ENCODE measurements at places on chromosomes 16 and 17.

GRCh38 chr17:42697108-42697811 lies 14.9 kb downstream of the CNTNAP1 start:
- no peak for DNase-seq

DNA sequence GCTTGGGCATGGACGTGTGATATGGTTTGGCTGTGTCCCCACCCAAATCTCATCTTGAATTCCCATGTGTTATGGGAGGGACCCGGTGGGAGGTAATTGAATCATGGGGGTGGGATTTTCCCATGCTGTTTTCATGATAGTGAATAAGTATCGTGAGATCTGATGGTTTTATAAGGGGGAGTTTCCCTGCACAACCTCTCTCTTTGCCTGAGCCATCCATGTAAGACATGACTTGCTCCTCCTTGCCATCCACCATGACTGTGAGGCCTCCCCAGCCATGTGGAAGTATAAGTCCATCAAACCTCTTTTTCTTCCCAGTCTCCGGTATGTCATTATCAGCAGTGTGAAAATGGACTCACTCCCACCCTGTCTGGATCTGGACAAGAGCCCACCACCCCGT lies 393.4 kb downstream of the SEC14L1 start:
- DNase-seq = no peak

DNA sequence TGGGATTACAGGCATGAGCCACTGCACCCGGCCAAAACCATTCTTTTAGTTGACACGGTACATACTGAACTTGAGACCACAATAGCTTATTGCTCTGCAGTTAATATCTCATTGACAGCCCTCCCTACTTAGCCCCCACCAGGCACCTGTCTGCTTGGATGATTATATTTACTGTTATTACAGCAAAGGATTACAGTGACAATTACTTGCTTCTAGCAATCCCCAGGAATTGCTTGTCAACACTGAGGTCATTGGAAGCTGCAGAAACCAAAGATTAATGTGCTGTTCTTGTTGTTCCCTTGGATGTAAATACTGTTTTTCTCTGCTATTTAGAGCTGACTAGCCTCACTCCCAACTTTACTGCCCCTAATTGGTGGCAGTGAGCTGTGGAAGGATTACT lies 211.2 kb downstream of the LGALS9B start:
- no peak for DNase-seq

DNA sequence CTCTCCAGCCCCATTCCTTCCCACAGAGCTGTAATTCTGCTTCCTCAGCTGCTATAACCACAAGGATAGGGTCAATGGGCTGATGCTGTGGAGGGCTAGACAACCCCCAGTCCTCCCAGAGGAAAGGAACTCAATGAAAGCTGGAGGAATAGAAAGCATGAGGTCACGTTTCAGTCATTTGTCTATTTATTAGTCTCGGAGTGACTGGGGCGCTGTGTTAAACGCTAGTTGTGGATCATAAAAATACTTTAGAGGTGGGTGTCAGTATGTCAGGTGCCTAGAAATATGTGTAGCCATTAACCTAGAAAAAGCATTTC lies 787 bp upstream of the CCL3L1 start:
- no peak for DNase-seq

DNA sequence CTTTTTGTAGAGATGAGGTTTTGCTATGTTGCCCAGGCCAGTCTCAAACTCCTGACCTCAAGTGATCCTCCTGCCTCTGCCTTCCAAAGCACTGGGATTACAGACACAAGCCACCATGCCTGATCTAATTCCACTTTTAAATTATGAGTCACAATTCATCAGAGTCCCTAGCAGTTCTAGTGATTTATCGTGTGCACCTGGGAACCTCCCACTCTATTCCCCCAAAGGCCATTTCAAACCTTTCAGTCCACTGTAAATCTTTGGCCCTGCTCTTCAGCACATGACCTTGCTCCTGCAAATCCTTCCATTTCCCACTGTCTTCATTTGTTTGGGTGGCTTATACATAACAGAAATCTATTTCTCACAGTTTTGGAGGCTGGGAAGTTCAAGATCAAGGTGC lies 73.0 kb downstream of the HS3ST2 start:
- no peak for DNase-seq

DNA sequence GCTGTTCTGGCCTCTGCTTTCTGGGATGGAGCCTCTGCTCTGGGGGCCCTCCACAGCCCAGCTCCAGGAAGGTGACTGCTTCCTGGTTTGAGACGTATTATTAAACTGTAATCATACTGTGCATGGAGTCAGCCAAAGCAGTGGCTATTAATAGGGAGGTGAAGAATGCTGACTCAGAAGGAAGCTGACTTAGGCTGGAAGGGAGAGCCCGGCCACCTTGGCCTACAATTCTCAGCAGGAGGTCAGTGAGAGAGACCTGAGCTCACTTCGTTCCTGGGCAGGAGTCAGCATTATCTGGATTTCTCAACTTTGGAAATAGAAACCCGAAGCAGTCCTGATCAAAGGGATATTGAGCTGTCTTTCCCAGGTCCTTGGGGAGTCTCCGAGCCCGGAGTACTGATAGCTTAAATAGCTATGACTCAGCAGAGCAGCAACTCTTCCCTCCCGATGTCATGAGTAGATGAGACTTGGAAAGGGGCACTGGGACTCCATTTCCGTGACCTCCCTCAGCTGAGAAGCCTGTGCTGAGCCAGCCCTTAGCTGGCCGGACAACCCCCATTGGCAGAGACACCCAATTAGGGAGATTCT lies 91.8 kb downstream of the YPEL2 start:
- no peak for DNase-seq

- DNase-seq = no peak
These were observed 34.9 kb upstream of the CACNG4 start for GRCh38 chr17:66929591-66929990.

GRCh38 chr16:628321-629061 lies 2.3 kb upstream of the WFIKKN1 start:
- no peak for DNase-seq

DNA sequence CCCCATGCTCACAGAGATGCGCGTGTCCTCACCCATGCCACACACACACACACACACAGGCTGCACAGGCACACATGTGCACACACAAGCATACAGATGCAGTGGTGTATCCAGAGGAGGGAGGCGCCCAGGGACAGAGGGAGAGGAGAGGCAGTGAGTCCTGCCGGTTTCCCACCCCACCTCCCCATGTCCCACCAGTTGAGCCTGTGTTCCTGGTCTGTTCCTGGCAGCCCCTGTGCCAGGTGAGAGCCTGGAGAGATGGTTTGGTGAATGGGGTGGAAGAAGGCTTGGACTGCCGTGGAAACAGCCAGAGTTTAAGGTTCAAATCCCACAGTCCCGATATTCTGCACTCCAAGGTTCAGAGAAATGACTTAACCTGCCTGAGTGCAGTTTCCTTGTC lies 10.2 kb upstream of the FADS6 start:
- no peak for DNase-seq

DNA sequence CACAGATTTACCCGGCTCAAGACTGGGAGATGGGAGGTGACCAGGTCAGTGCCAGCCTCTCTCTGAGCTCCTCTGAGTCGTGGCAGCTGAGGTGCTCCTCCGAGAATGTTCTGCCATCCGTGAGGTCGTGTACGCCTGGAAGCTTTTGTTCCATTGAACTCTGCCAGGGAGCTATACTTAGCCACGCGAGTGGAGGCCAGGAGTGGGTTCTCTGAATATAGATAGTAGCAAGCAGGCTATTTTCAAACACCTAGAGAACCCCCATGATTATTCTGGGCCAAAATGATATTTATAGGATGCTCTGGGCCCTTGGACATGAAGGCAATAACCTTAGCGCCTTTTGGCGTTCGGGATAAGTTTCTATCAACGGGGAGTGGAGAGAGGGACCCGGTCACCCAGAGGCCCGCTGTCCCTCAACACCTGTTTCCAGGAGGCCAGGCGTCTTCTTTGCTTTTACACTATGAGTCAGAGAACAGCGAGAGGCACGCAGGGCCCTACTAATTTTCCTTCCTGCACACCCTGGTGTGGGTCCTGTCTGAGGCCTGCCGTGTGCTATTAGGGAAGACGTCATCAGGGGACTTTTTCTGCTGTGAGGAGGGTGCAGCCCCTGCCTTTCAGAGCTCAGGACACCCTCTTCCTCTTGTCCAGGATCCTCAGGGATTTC lies 11.0 kb upstream of the MVD start:
- DNase-seq = no peak

DNA sequence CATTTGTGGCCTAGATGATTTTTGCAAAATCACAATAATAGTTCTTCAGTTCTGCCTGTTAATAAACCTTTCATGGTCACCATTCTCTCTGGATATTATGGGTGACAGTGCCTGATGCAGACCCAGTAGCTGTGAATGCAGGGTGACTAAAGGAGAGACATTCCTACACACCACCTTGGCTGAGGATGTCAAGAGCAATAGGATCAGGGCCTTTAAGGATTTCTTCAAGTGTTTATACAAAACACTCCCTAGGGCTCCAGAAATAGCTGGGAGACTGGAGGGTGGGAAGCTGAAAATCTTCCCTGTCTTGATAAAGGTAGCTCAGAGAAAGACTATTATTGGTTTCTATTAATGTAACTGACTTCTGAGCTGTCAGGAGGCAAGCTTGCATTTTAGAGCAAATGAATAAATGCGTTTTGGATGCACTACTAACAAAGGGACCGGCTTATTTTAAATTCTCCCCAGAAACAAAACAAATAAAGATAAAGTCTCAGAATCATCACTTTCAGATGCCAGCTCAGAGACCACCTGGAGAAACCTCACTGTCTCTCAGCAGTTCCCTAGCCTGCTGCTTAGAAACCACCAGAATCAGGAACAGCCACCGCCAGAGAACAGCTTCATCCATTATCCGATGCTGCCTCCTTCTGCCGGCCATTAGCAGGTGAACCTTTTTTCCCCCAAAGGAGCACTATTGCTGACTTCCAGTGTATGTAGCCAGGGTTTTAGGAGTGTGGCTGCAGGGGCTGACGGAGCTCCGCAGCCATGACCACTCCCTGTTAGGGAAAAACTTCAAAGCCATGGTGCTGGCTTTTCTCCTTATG lies 171.4 kb upstream of the DYNLRB2 start:
- DNase-seq = peak; percentile 56

DNA sequence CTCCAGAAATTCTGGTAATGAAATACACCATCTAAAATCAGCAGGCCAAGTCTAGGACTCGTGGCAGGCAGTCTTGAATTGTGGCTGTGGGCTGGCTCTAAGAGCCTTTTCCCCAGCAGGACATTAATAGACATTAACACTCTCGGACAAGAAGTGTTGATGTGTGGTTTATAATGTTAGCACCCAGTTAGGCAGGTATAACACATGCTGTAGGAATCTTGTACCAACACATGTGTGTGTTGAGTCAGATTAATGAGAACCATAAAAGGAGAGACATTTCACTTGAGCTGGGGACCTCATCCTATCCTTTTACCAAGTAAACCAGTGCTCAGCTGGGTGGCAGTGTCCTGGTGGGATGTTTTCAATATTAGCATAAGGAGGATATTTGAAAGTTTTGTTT lies 264.5 kb downstream of the FTO start:
- no peak for DNase-seq

GRCh38 chr17:66369830-66370229 lies 67.4 kb downstream of the PRKCA start:
- DNase-seq = no peak

- DNase-seq = no peak
These were observed 82.1 kb downstream of the METRNL start for GRCh38 chr17:83161298-83162034.

GRCh38 chr17:43456029-43456428 lies 27.7 kb upstream of the DHX8 start:
- DNase-seq = no peak

- DNase-seq = no peak
These were observed 39.7 kb downstream of the SRCIN1 start for GRCh38 chr17:38565853-38566665.

DNA sequence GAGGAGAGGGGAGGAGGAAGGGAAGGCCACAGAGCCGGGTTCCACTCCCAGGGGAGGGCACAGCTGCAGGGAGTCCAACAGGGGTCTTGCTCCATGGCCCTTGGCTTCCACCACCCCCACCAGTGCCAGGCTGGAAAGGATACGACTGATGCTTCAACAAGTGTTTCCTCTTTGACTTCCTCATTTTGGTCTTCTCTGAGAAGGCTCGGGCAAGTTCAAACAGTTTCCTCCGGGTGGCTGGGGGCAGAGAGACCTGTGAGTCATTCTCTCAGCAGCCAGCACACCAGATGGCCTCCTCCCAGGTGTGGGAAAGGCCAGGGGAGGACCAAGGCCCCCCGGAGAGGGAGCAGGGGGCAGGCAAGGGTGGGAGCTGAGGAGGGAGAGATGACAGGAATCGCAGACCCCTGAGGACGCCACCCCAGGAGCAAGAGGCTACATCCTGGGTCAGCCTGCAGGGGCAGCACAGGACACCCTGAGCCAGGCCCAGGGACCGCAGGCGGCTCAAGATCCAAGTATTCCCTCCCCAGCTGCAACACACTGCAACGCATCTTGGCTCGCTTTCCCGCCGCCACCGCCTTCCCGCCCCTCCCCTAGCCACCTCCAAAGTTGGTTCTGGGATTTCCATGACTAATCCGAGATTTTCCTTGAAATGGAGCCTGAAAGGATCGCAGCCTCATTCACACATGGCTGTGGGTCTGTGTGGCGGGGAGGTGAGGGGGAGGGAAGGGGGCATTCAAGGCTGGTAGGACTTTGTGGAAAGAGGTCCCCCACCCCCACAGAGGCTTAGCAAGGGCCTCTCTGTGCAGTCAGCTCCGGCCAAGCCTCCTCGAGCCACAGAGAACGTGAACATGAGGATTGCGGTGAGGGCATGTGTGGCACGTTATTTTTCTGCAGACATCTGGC lies 18.4 kb upstream of the MRPS23 start:
- no peak for DNase-seq

DNA sequence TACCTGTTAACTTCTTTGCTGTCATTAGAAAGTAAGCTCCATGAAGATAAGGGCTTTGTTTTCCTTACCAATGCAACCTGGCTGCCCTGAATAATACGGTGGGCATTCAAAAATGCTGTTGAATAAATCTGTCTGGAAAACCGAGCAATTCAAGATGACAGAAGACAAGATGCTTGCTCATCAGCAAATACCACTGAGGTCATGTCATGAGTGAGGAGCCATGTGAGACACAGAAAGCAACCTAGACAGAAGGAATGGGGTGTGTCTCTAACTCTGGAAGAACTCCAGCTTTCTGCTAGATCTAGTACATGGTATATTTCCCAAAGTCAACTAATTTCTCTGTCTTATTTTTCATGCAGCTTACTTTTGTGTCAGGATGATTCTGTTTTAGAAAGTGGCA lies 64.2 kb downstream of the STH start:
- no peak for DNase-seq

- DNase-seq = no peak
These were observed 2.4 kb downstream of the GSDMA start for GRCh38 chr17:39965017-39965699.

GRCh38 chr16:86384263-86384649 lies 126.1 kb upstream of the FOXF1 start:
- no peak for DNase-seq

All from hippocampal formation (tissue), 2 donors.